ENCODE measurements at places on chromosomes 5 and 9. TPM values are rescaled to one million over a fixed set of nuclear protein-coding genes. Genes with fewer than 3 reads are reported as not detected.

DAB2 gene
- total RNA-seq = 222 TPM

CER1 gene
- total RNA-seq = not detected

LCN10 gene
- total RNA-seq = 0.13 TPM

CRB2 gene
- total RNA-seq = not detected

CHSY3 gene
- total RNA-seq = 3.0 TPM

KLF9 gene
- 16.7 TPM for total RNA-seq

NRG2 gene
- total RNA-seq = 0.51 TPM

CXCL14 gene
- total RNA-seq = under 0.01 TPM

SNAPC4 gene
- 5.6 TPM for total RNA-seq

SLC34A3 gene
- not detected for total RNA-seq

TEX48 gene
- not detected for total RNA-seq

GNA14 gene
- total RNA-seq = 72.2 TPM

GPX8 gene
- total RNA-seq = 12.6 TPM

TRIP13 gene
- 19.4 TPM for total RNA-seq

IRX1 gene
- not detected for total RNA-seq

UAP1L1 gene
- 30.1 TPM for total RNA-seq

FAM13B gene
- total RNA-seq = 19.0 TPM

TTC23L gene
- 0.26 TPM for total RNA-seq

SPINK7 gene
- not detected for total RNA-seq

C5orf63 gene
- total RNA-seq = 1.2 TPM

BARX1 gene
- not detected for total RNA-seq

C9 gene
- total RNA-seq = under 0.01 TPM

HDAC3 gene
- 46.6 TPM for total RNA-seq

LIX1 gene
- not detected for total RNA-seq

ARL14EPL gene
- total RNA-seq = under 0.01 TPM

NEUROG1 gene
- not detected for total RNA-seq

WDR70 gene
- 19.7 TPM for total RNA-seq

SUSD3 gene
- total RNA-seq = not detected

EGFL7 gene
- total RNA-seq = 330 TPM

C5orf58 gene
- total RNA-seq = not detected

CCDC187 gene
- total RNA-seq = not detected

ZNF454 gene
- total RNA-seq = 0.26 TPM

PDZD2 gene
- 1.2 TPM for total RNA-seq

FOXD1 gene
- 0.13 TPM for total RNA-seq

SAXO1 gene
- not detected for total RNA-seq

FOXD4L4 gene
- 0.13 TPM for total RNA-seq

PCDHGA10 gene
- 3.0 TPM for total RNA-seq

ELAVL2 gene
- 0.25 TPM for total RNA-seq

SCGB3A1 gene
- total RNA-seq = 1.5 TPM

CSF2 gene
- 0.13 TPM for total RNA-seq

UBE2QL1 gene
- 0.13 TPM for total RNA-seq

STK10 gene
- 29.1 TPM for total RNA-seq

AK3 gene
- total RNA-seq = 61.2 TPM

UBAC1 gene
- total RNA-seq = 25.9 TPM

PCDHA9 gene
- total RNA-seq = under 0.01 TPM

FOXD4 gene
- total RNA-seq = 0.13 TPM

PCDHA2 gene
- not detected for total RNA-seq

TAF11L12 gene
- total RNA-seq = not detected

LYRM7 gene
- 3.5 TPM for total RNA-seq

CATSPER3 gene
- 0.13 TPM for total RNA-seq

POLR3G gene
- total RNA-seq = 5.9 TPM

LAMC3 gene
- 5.1 TPM for total RNA-seq

KLF4 gene
- 3.7 TPM for total RNA-seq

All from dermis microvascular lymphatic vessel endothelial cell (primary cell).